ENCODE measurements at places on chromosomes 4 and X.

DNA sequence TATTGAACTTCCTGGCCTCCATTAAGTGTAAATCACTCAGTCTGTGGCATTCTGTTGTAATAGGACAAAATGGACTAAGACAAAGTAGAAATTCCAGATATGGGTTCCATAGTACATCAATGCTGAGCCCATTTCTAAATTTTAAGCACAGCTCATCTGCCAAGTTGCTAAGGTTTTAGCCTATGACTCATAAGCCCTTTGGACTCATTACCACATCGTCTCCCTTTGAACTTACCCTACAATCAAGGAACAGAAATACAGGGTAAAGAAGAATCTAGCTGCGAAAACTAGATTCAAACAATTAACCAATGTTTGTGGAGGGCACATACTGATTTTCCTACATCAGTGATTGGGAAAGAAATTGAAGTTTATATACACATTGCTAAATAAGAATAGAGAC is 31.8 kb downstream of the NAA11 start:
- no peak for DNase-seq

DNA sequence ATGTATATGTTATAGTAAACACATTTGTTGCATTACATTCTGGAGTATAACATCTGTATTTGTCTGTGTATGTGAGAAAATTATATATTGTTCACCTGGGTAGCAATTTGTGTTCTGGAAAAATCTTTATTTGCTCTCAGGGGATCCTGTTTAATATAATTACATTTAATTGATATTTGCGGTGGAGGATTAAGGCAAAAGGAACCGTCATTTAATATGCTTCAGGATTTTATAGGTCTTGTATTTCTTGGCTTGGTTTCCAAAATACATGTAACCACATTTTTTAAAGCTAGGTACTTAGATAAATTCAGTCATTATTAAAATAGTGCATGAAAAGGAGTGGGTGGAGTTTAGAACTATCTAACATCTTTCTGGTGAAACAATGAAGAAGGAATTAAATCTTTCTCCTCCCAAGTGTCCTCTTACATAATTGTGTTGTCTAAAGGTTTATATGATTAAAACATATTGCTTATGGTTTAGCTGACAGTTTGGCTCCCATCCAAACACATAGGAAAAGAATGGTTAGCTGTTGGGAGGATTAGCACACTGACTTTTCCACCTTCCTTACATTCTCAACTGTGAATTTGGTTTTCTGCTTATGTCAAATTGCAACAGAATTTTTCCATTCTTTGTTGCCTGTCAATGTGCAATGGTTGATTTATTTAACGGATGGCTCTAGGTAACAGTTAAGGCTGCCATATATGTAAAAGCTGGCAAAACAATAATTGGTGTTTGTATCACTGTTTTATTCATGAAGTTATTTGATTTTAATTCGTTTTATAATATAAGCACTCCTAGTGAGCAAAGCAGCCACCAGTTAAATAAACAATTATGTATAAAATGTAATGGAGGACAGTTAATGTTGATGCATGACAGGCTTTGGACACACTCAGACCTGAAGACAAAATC is 250.8 kb upstream of the SFRP2 start:
- DNase-seq = no peak

DNA sequence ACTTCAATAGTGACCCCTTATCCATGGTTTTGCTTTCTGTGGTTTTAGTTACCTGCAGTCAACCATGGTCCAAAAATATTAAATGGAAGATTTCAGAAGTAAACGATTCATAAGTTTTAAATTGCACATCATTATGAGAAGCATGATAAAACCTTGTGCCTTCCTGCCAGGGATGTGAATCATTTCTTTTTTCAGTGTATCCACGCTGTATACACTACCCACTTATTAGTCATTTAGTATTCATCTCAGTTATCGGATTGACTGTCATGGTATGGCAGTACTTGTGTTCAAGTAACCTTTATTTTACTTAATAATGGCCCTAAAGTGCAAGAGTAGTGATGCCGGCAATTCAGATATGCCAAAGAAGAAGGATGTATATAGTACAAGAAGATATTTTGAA is 37.7 kb upstream of the TASL start:
- no peak for DNase-seq

DNA sequence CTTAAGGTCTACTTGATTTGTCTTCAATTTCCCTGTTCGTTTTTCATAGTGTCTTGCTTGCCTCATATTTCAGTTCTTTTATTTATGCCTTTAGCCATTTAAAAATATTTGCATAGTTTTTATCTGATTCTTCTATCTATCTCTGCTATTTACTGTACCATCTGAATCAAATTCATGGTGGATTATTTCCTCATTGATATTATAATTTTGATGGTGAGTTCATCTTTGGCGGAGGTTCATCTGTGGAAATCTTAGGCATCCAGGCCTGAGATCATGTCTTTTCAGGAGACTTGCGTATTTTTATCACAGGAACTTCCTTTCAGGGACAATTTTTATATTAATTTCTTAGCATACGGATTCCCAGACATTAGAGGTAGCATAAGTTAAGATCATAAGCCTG is 275.2 kb downstream of the STPG2 start:
- no peak for DNase-seq

- DNase-seq = no peak
Observed at GRCh38 chrX:154827194-154828015, 7.1 kb downstream of the SMIM9 start.

DNA sequence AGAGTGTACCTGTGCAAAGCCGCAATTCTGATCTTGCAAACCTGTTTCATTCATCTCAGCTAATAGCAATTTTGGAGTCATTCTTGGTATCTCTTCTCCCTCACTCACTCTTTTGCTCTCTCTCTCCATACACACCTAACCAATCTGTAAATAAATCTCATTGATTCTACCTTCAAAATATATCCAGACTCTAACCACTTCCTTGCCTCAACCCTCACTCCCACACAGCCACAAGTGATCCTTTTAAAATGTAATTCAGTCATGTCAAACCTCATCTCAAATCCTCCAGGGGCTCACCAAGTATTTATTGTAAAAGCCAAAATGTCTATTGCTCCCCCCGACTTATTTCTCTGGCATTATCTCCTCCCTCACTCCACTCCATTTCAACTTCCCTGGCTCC is 51.7 kb upstream of the SLC10A4 start:
- DNase-seq = no peak

DNA sequence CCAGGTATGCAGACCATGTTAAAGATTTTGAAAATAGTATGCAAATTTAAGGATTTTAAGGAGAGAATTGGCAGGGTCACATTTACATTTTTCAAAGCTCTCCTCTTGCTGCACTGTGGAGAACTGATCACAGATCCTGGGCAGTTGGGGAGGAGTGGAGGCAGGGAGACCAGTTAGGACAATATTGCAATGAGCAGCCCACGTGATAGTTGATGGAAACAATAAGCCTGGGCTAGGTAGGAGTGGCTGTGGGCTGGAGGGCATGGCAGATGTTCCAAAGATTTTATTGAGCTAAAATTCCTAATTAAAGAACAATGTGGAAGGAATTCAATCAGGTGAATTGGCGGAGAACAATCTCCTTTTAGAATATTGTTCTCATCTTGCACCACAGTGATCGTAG is 50.6 kb downstream of the ENPEP start:
- DNase-seq = no peak

GRCh38 chrX:34875204-34875603 is 67.4 kb upstream of the FAM47B start:
- no peak for DNase-seq

- no peak for DNase-seq
Observed at GRCh38 chr4:54971474-54971950, 153.9 kb downstream of the KDR start.

GRCh38 chr4:37991623-37992410 is 31.6 kb downstream of the PTTG2 start:
- no peak for DNase-seq

DNA sequence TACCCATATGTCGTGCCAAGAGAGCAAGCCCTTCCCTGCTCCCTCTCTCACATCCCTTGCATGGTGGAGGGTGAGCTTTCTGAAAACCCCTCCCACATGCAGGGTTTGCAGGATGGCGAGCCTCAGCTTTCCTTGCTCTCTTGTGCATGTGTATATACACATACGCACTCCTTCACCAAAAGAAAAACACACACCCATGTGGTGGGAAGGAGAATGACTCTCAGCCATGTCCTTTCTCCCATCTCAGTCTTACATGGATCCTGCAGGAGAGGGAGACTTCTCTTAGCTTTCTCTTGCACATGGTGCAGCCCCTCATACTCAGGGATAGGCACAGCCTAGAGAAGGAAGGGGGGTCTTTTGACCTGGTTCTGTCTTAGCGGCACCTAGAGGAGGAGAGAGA is 81.1 kb downstream of the CLCN5 start:
- DNase-seq = no peak

DNA sequence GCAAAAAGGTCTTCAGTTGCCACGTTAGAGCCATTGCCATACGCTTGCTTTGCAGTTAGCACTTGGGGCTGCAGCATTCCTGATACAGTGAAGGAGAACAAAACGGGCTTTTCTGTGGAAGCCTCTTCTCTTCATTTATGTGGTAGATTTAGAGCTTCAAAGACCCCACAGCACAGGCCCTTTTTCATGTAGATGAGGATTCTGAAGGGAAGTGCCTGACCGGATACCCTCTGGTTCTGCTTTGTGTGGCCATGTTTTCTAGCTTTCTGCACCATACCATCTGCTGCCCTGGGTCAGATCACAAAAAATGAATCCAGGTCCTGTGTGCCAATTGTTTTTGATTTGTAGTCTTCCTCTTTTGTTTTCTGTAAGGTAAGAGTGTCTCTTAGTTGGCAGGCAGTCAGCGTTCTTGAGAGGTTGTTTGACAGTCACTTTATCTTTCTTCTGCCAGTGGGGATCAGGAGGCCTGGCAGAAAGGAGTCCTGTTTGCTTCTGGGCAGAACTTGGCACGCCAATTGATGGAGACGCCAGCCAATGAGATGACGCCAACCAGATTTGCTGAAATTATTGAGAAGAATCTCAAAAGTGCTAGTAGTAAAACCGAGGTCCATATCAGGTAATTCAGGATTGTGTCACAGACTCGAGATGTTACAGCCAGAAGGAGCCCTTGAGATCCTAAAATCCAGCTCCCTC is 7.7 kb downstream of the LAP3 start:
- DNase-seq = no peak

DNA sequence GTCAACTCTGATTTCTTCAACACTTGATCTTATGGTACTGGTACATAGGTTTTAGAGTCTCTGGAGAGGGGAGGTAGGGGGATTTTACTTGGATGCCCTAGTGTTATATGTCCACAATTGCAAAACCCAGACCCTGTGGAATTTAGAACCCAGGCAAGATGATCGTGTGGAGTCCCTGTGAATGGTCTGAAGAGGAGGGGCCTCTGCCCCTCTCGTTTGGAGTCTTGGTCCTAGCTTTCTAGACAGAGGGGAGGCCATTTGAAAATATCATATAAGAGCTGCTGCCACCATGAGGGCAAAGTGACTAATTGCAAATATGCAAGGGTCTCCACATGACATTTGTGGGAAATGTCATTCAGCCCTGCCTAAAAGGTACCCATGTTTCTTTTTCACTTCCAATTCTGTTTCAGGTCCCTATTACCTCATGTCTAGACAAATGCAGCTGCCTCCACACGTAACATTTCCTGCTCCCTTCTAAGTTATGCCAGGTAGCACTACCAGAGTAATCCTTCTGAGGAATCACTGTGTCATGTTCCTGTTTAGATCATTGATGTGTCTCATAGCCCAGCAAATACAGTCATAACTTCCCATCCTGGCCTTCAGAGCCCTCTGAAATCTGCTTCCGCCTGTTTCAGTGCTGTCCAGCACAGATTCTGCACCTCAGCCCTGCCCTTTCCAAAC is 126.8 kb downstream of the KLHL8 start:
- DNase-seq = no peak

DNA sequence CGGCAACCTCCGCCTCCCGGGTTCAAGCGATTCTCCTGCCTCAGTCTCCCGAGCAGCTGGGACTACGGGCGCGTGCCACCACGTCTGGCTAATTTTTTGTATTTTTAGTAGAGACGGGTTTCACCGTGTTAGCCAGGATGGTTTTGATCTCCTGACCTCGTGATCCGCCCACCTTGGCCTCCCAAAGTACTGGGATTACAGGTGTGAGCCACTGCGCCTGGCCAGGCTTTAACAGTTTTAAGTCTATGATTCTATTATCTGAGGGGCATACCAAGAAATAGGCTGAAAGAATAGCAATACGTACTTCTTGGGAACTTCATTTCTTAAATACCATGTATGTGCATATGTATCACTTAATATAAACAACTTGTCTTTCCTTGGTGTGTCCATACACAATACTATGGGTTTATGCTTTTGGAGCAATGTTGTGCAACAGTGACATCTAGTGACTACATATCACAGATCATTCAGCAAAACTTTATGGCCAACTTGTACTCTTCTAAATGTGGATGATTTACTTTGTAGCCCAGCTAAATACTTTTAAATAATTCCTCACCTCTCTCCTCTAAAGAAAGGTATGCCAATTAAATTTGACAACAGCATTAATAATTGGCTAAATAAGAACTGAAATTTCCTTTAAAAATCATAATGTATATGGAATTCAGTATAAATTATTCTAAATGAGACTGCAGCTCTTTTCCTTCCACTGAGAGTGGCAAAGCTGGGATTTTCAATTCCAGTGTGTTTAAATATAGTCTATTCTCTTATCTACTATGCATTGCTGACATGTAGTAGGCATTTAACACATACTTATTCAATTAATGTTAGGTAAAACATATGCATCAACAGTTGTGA is 10.4 kb downstream of the SLC9B1 start:
- no peak for DNase-seq

GRCh38 chr4:54318904-54319303 is 89.8 kb downstream of the PDGFRA start:
- DNase-seq = no peak

DNA sequence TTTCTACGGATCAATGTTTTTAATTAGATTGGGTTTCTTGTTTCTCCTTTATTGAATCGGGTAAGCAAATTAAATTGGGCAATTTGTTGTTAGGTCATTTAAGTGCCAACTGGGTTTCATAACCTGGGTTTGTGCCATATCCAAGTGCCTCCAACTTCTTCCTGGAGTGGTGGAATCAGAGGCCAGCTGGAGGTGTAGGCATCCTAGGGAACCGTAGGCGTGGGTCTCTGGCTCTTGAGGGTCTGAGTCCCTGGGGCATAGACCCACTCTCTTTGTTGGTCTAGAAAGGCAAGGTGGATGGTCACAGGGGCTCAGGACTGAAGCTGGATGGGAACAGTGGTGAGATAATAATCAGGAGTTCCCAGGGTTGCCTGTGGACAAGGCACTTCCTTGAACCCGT is 18.3 kb downstream of the CNGA2 start:
- DNase-seq = no peak

- DNase-seq = no peak
Observed at GRCh38 chrX:84248226-84248625, 60.2 kb upstream of the RPS6KA6 start.

- no peak for DNase-seq
Observed at GRCh38 chr4:56426273-56426672, 9.1 kb downstream of the PPAT start.

Data from activated effector memory CD4-positive, alpha-beta T cell treated with Interleukin-2 at 50 U/mL for 16 hours (primary cell).